ENCODE measurements at places on chromosomes 3 and 15.

DNA sequence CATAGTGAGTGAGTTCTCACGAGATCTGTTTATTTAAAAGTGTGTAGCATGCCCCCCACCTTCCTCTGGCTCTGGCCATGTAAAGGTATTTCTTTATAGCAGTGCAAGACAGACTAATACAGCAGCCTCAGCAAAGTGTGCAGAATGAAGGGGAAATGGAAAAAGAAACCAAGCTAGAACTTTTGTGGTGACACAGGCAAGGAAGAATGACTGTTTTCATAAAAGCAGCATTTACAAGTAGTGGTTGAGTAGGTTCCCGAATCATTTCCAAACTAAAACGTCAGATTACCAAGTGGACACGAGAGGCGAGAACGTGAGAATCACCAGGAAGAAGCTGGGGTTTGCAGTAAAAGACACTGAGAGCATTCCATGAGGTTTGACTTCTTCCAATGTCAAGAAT, 100.2 kb upstream of the AKAP13 start:
- DNase-seq, result peak; percentile 49

GRCh38 chr3:174441588-174442301, 417.4 kb upstream of the NAALADL2 start:
- no peak for DNase-seq

GRCh38 chr3:150912501-150912900, 7.3 kb upstream of the MINDY4B start:
- no peak for DNase-seq

GRCh38 chr3:129120254-129121004, 1.2 kb downstream of the RAB43 start:
- peak; percentile 98 for DNase-seq

DNA sequence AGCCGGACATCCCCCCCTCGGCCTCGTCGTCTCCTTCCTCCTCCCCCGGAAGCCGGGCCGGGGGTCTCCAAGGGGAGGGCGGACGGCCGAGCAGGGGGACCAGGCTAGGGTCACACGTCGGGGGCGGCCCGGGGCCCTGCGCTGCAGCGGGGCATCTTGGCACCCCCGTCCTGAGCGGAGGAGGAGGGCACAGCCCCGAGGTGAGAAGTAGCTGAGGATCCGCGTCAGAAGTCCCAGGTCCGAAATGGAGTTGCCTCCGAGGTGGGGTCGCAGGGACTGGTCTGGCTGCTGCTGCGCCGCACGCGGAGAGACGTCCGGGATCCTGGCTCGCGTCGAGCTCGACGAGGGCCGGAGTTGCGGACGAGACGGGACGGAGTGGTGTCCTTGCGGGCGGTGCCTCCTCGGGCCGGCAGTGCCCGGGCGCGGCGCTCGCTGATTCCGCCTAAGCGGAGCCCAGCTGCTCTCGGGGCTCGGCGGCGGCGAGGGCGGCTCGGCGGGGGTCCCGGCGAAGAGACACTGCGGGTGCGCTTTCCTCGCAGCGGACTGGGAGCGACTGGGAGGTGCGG, at the start of gene ADCY5:
ADCY5 (minus strand) TSS at position 555 of the 566 bp plus-strand sequence; CDS start at position 10, 545 bp downstream.
- DNase-seq, result no peak

GRCh38 chr3:170483485-170484262, 65.0 kb downstream of the CLDN11 start:
- no peak for DNase-seq

DNA sequence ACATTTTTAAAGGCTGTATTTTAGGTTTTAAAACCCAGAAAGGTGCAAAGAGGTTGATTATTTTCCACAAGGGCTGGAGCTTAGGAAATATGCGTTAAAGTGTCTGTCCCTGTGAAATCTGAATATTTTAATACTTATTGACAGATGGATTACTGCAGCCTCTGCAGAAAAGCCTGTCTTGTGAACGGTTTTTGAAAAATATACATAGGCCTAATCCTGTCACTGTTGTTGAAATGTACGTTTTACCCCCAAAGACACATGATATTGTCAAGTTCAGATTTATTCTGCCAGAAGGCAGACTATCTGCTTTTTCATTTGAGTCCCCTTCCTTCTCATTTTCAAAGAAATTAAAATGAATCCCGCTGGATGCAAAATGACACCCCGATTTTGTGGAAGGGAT, 2.2 kb upstream of the BCL6 start:
- DNase-seq, result no peak

DNA sequence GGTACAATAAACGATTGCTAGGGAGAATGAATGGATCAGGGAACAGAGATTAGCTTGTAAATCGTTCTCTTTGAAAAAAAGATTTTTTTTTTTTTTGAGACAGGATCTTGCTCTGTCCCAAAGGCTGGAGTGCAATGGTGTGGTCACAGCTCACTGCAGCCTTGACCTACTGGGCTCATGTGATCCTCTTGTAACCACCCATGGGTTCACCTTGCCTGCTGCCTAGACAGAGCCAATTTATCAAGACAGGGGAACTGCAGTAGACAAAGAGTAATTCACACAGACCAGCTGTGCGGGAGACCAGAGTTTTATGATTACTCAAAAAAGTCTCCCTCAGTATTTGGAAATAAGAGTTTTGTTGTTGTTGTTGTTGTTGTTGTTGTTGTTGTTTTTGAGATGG, 39.6 kb downstream of the METTL6 start:
- DNase-seq, result no peak

- DNase-seq, result no peak
Measured at GRCh38 chr3:148601766-148602685, 95.7 kb upstream of the AGTR1 start.

GRCh38 chr15:30905821-30906220, 2.1 kb downstream of the FAN1 start:
- DNase-seq, result no peak

- DNase-seq, result no peak
Measured at GRCh38 chr3:192273697-192274010, 453.7 kb downstream of the FGF12 start.

DNA sequence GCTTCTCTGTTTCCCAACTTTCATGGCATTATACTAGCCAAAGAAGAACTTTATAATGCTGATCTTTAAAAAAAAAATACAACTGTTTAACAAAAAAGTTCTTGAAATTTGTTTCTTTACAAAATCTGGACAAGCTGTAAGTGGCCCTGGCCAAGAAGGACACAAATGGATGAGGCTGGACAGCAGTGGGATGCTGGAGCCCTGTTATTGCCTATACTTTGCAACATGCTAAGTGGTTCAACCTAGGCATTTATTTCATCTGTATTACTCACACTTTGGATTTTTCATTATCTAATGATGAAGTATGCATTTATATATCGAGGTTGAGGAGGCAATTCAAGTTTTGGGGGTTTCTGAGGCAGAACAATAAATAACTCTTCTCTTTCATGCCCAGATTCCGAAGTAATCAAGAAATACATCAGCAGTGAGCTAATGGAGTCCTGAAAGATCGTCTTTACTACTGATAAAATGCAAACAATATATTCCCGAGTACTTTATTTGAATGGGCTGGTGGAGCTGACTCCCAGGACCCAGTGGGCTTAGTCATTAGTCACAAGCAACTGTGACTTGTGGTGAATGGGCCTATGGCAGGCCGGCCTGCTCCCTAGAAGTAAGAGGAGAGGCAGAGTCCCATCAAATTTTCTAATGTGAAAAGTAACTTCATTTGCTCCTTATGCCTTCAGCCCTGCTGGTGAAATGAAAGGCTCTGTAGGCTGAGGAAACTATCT, 177.3 kb upstream of the DPH6 start:
- DNase-seq, result no peak

- DNase-seq, result no peak
Measured at GRCh38 chr3:71652781-71653413, 69.4 kb upstream of the FOXP1 start.

DNA sequence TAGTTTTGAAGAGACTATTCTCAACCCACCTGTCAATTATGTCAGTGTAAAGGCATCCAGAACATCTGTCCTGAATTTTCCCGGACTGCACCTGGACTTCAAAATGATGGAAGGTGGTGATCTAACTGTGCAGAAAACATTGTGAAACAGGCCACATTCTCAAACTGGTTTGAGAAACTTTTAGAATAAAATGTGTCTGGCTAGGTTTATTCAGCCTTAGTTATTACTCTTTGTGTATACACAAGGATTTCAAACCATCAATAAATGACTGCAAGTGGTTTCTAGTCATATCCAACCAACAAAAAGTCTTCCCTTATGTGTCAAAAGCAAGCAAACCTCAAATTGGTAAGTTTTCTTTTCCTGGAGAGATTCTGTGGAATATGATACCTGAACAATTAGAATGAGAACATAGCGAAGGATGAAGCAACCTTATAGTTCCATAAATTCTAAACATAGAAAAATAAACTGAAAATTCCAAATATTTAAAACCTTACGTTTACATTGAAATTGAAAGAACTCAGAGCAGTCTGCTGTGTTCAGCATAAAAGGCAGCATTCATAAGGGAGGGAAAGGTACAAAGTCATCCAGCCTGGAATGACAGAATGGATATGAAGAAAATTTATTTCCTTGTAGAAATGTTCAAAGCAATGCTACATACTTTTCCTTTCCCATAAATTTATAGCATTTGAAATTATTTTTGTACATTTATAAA, 306.6 kb upstream of the TGFBR2 start:
- DNase-seq, result no peak

DNA sequence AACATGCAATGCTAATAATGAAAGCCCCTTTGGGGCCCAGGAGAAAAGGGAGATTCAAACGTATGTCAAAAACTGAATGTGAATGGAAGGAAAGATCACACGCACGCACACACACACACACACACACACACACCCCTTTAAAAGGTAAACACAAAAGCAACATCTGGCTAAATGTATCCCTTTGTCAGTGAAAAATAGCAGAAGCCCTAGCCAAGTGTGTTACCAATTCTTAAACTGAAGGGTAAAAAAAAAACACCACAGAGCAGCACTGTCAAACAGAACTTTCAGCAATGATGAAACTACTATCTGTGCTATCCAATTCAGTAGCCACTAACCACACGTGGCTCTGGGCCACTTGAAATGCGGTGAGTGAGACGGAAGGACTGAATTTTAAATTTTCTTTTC, 4.9 kb downstream of the RFTN1 start:
- DNase-seq, result peak; percentile 79

DNA sequence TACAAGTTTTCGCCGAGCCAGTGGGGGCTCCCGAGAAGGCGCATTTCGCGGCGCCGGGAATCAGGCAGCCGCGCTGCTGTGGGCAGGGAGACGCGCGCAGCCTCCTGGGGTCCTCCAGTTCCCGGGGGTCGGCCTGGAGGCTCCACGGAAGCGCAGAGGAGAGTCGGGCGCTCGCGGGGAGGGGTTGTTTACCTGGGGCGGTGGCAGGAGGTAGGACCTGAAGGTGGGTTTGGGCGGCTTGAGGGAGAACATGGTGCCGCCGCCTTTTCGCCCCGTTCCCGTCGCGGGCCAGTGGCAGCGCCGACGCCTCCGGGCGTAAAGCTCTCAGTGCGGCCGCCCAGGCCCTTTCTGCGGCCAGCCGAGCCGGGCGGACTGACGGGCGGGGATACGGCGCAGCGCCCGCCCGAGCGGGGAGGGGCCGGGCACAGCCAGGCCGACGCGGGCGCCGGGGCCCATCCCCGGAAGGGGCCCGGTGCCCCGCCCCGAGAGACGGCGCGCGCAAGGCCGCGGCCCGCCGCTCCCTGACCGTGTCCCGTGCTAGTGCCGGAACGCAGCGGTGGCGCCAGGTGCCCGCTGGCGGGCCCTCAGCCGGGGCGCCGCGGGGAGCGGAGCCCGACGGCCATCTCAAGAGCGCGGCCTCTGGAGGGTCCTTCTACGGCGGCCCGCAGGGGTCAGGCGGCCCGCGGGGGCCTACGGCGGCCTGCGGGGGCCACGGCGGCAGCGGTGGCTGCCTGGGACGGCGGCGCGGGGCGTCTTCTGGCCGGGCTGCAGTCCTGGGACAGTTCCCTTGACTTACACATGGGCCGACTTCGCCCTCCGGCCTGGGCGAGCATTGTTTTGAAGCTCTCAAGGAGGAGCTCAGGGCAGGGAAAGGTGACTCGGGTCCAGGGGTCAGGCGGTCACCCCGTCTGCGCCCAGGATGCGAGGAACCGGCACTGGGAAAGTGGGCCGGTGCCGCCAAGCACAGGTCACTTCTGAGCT, at the start of gene MTMR10:
MTMR10 (minus strand) TSS at position 374 of the 981 bp plus-strand sequence; CDS start at position 252, 122 bp downstream.
- DNase-seq, result peak; percentile 76

DNA sequence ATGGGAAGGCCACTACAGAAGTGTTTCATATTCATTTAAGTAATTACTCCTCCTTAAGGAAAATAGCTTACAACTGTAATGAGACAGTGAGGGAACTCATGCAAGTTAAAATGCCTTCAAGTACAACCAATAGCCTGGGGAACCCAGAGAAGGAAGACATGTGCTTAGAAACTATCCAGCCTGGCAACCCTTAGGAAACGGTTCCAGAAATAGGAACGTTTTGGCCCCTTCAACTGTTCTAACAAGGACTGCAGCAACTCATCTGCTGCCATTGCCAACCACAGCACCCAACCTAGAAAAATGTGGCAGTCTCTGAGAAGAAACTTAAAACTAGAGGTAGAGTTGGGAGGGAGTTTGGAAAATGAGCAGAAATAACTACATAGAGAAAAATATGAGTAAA, 147.5 kb upstream of the STRIT1 start:
- no peak for DNase-seq

- no peak for DNase-seq
Measured at GRCh38 chr3:56536735-56537134, 20.2 kb upstream of the CCDC66 start.

GRCh38 chr3:160398820-160399124, 253 bp downstream of the IFT80 start:
- no peak for DNase-seq

GRCh38 chr15:79942741-79943481, 28.1 kb downstream of the BCL2A1 start:
- no peak for DNase-seq

GRCh38 chr3:137588871-137589270, 175.2 kb upstream of the SOX14 start:
- no peak for DNase-seq

DNA sequence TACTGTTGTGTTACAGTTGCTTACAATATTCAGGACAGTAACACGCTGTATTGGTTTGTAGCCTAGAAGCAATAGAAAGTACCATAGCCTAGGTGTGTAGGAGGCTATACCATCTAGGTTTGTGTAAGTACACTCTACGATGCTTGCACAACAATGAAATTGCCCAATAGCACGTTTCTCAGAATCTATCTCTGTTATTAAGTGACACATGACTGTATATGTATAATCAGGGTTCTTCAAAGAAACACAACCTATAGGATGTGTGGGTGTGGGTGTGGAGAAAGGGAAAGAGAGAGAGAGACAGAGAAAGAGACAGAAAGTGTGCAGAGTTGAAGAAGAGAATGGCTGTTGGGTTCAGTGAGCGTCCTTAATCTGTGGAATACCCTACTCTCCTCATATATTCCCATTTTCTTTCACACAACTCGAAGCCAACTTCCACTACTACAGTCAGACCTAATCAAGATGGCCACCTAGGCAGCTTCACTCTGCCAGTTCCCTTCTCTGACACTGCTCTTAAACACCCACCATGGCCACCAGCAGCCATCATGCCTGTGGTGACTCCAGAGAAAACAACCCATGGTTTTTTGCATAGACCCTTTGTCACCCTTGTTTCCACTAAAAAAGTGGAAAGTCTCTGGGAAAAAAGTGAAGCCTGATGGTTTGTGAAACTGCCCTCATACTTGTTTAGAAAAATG, 5.8 kb upstream of the PPP4R2 start:
- DNase-seq, result no peak
